ENCODE measurements at places on chromosomes 4 and X.

- DNase-seq, result no peak
Observed at GRCh38 chrX:118231464-118231863, 114.4 kb upstream of the WDR44 start.

- no peak for DNase-seq
Observed at GRCh38 chrX:130561930-130562329, 160.1 kb downstream of the RBMX2 start.

- no peak for DNase-seq
Observed at GRCh38 chrX:123899701-123900100, 39.8 kb downstream of the XIAP start.

- peak; percentile 13 for DNase-seq
Observed at GRCh38 chrX:19372170-19372546, 28.4 kb downstream of the PDHA1 start.

GRCh38 chr4:80767944-80768343 lies 262.6 kb upstream of the BMP3 start:
- DNase-seq, result no peak

DNA sequence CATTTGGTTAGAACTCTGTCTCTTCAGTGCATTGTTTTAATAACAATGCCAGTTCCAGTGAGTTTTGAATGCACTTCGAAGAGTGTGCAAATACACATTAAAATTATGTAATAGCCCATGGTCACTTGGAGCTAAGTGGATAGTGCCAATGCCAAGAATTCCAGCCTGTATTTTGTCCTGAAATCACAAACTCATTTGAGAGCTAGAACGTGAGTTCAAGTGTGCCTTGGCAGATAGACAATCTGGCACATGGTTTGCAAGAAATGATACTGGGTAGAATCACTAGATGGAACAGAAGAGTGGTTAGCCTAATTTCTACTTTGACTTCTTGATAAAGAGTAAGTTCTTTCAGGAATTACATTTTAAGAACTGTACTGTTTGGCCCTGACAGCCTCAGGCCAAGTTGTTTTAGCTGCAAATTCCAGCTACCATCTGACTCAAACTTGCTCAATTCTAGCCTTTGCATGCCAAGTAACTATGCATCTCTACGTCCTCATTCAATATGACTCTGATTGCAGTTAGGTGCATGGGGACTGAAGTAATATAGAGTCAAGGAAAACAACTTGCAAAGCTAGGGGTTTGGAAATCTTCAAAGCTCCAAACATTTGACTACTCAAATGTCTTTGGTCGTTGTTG lies 131.9 kb upstream of the SMIM31 start:
- no peak for DNase-seq

DNA sequence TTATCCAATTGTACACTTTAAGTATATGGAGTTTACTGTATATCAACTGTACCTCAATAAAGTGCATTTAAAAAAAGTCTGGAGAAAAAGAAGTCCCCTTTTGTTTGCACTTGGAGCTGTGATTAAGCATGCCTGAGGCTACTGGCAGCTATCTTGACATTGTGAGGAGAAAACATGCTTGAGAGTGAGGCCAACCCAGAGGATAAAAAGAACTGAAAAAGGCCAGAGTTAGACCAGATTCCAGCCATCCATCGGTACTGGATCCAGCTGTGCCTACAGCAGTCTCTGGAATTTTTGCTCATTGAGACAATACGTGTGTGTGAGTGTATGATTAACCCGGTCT lies 57.4 kb downstream of the LGI2 start:
- no peak for DNase-seq

DNA sequence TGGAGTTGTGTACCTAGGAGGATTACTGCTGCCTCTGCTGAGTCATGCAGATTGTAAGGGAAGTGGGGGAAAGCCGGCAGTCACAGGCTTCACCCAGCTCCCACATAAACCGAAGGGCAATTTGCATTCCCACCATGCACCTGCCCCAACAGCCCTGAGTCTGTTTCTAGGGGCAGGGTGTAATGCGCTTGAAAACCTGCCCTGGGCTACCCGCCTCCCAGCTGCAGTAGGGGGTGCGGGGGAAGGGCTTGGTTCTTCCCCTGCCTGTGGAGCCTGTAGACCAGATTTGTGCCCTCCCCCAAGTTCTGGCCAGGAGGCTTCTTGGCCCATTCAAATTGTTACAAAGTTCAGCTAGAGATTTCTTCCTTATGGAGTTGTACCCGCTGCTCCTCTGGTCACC lies 269.2 kb upstream of the DDX53 start:
- no peak for DNase-seq

DNA sequence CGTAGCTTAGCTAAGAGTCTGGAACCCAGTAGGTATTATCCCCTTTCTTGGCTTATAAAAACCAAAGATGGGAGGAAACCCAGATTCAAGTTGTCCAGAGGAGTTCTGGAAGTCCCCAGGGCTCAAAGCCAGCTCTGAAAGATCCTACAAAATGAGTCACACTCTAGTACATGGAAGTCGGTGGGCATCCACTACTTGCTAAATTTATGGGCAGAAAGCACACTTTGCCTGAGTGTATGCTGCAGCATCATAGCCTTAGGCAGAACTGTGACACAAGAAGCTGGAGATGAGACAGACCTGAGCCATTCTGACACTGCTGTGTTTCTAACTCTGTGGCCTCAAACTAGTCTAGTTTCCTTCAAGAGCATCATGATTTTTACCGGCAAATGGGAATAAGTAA lies 429.3 kb downstream of the AFF2 start:
- DNase-seq, result no peak

DNA sequence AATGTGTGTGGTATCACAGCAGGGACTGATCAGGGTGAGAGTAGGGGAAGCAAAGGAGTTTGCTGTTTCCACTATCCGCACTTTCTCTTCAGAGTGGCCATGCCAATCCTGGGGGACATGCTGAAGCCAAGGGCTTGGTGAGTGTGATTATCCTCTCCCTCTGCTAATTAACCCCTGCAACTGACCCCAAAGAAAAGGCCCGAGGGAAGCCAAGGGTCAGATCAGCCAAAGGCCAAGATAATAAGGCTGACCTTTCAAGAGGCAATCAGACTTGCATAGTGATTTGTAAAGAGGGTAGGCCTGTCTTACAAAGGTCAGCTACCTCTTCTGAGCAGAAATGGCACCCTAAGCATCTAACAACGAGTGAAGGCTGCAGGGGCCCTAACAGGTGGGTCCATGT lies 420.5 kb upstream of the CPEB2 start:
- no peak for DNase-seq

GRCh38 chr4:88758264-88758663 lies 60.6 kb upstream of the NAP1L5 start:
- DNase-seq, result no peak

DNA sequence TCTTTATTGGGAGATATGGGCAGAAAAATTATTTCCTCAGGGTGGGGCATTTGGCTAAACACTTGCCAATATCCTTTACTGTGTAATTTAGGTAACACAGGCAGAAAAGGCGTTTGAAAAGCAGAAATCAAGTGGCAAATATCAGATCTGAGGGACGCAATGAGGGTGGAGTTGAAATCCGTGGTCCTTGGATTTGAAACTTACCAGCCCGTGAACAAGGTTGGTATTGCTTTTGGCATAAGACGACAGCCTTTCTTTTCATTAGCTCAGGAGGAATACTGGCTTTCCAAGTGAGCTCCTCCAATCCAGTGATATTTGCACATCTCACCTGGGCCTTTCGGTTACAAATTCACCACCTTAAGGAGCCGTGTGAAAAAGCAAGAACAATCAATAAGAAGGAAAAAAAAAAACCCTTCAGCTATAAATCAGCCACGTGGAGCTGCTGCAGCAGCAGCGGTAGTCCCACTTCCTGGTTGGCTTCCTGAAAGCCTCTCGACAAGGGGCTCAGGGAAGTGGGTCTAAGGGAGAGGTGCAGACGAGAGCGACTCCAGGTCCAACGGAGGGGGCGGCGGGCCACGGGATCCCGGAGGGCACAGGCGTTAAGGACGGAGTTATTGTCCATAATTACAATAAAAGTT lies 734 bp upstream of the GALNT7 start:
- no peak for DNase-seq

DNA sequence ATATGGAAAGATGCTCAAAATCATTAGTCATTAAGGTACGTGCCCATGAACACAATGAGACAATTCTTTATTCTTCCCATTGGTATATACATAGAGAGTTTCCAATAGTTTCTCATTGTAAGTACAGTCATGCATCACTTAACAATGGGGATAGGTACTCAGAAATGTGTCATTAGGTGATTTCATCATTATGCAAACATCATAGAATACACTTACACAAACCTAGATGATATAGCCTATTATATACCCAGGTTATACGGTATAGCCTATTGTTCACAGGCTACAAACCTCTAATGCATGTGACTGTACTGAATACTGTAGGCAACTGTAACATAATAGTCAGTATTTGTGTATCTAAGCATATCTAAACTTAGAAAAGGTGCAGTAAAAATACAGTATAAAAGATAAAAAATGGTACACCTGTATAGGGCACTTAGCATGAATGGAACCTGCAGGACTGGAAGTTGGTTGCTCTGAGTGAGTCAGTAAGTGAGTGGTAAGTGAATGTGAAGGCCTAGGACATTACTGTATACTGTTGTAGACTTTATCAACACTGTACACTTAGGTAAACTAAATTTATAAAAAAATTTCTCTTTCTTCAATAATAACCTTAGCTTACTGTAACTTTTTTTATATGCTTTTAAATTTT lies 49.6 kb downstream of the KLHL13 start:
- DNase-seq, result no peak

GRCh38 chr4:182325848-182326255 lies 82.7 kb downstream of the TENM3 start:
- no peak for DNase-seq

- no peak for DNase-seq
Observed at GRCh38 chr4:77342170-77342810, 185.3 kb downstream of the CCNG2 start.

GRCh38 chrX:20965270-20966044 lies 408.8 kb upstream of the CNKSR2 start:
- DNase-seq, result no peak
